ENCODE measurements at places on chromosomes 5 and 9. TPM values are rescaled to one million over a fixed set of nuclear protein-coding genes. Genes with fewer than 3 reads are reported as not detected.

Gene GABBR2
- total RNA-seq, result 6.2 TPM

Gene ABCA2
- 28.9 TPM for total RNA-seq

Gene ACOT12
- not detected for total RNA-seq

Gene IRX2
- total RNA-seq, result 0.23 TPM

Gene EPB41L4B
- total RNA-seq, result 23.8 TPM

Data from adrenal gland (tissue), 19 donors.